DMS79 (cell line): ENCODE measurements at places on chromosomes 4 and X.

- DNase-seq: no peak
Observed at GRCh38 chrX:101530944-101531343, 19.4 kb upstream of the ARMCX1 start.

DNA sequence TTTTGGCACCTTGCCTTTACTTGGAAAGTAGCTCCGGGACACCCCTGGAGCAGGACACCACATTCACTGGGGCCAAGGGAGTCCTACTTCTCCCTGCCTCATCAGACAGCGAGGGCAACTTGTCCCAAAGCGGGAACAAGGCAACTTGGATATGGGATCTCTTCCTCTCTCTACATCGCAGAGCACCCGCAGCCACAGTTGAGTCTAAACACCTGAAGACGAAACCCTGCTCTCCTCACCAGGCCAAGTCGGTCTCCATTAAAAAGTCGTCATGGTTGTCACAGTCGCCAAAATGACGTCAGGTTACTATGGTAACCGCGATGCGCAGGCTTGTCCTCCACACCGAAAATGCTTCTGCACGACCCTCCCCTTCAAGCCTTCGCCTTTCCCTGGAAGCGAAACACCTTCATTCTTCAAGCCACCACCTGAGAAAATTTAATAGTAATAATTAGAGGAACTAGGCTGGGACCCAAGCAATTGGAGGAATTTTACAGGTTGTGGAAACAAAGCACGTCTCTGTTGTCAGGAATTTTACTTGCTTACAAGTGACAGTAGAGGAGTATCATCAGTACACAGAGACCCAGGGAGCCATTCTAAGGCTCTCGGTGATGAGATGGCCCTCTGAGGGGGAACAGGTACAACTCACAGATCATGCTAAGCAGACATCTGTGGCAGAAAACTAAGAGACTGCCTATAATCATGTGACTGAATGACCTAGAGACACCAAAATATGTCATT is 30.5 kb upstream of the TCEAL4 start:
- DNase-seq: no peak

DNA sequence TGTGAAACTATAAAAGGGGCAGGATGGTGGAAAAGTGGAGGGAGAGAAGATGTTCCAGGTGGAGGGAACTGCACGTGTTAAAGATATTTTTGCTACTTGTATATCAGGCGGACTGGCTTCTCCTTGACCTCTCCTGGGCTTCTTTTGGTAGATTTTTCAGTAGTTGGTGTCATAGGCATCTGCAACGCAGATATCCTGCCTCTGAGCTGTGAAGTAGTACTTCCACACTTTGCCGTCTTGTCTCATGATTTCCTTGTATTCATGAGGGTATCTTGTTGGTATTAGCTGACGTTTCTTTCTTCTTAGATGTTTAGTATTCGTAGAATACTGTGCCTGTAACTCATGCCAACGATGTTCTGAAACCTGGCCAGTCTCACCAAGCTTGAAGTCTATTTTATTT is 81.0 kb downstream of the WWC2 start:
- no peak for DNase-seq

- no peak for DNase-seq
Observed at GRCh38 chr4:28948501-28948900, 1771.7 kb upstream of the PCDH7 start.

DNA sequence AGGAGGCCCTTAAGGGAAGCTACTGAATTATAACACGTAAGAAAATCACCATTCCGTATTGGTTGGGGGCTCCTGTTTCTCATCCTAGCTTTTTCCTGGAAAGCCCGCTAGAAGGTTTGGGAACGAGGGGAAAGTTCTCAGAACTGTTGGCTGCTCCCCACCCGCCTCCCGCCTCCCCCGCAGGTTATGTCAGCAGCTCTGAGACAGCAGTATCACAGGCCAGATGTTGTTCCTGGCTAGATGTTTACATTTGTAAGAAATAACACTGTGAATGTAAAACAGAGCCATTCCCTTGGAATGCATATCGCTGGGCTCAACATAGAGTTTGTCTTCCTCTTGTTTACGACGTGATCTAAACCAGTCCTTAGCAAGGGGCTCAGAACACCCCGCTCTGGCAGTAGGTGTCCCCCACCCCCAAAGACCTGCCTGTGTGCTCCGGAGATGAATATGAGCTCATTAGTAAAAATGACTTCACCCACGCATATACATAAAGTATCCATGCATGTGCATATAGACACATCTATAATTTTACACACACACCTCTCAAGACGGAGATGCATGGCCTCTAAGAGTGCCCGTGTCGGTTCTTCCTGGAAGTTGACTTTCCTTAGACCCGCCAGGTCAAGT is 6.9 kb upstream of the MSANTD1 start:
- no peak for DNase-seq

GRCh38 chr4:158162631-158163030 is 10.2 kb downstream of the GASK1B start:
- DNase-seq: no peak

DNA sequence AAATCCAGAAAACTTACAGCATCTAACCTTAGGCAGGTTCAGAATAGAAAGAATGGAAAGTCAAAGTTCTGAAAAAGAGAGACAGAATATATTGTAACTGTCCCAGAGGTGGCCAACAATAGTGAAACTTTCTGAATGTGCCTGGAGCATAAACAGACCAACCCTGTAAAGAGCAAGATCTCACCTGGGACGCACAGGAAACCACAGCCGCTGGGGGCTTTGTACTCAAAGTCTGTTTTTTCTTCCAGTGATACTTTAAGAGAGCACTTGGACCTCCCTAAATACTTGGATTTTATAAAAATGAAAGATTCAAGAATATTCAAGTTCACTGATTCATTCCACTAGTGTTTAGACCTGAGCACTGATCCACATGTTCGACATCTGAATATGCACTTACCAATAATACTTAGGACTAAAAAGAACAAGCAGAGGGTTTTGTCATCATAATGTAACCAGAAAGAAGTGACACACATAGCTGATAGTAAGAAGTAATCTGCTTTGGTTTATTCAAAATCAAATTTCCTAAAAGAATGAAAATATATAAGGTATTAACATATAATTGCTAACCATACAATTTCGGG is 35.3 kb downstream of the ARAP2 start:
- DNase-seq: no peak

DNA sequence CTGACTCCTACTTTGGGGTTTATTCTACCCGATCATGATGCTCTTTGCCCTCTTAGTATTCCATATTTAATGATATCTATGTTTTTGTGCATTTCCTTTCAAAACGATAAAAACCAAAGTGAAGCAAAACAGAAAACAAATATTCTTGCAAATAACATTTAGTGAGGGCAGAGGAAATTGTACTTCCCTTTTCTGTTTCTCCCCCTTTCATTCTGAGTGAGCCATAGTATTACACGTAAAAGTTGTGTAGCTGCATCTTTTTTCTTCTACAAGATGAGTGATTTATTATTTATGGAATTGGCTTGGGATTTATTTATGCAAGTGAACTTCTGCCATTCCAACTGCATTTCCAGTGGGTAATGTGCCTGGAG is 109.9 kb downstream of the AFF2 start:
- no peak for DNase-seq

GRCh38 chr4:6389142-6389825 is 83.1 kb downstream of the PPP2R2C start:
- no peak for DNase-seq

DNA sequence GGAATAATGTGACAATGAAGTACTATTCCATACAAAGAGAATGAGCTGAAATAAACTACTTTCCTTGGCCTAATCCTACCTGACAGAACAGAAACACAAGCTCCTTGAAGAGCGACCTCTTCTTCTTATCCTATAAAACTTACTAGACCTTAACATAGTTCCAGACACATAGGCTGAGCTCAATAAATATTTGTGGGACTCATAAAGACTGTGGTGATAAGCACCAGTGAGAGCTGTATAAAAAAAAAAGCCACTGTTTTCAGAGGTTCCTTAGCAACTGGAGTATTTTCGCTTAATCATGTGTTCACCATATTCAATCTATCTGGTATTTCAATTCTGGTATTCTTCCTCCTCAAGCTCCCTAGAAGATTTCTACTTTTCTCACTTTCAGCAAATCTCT is 1129.6 kb downstream of the STPG2 start:
- DNase-seq: no peak

DNA sequence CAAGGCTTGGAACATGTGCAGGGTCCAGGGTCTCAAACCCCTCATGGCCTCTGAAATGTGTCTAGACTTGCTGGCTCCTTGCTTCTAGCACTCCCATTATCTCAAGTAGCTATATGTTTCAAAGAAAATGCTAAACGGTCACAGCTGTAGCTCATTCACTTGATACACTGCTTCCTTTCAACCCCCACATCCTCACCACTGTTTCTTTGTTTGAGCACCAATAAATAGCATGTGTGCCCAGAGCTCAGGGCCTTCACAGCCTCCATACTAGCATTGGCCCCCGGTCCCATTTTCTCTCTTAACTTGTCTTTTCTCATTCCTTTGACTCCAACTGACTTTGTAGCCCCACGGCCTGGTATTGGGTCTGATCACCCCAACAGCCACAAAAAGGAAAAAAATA is 801.8 kb downstream of the STIM2 start:
- DNase-seq: no peak

DNA sequence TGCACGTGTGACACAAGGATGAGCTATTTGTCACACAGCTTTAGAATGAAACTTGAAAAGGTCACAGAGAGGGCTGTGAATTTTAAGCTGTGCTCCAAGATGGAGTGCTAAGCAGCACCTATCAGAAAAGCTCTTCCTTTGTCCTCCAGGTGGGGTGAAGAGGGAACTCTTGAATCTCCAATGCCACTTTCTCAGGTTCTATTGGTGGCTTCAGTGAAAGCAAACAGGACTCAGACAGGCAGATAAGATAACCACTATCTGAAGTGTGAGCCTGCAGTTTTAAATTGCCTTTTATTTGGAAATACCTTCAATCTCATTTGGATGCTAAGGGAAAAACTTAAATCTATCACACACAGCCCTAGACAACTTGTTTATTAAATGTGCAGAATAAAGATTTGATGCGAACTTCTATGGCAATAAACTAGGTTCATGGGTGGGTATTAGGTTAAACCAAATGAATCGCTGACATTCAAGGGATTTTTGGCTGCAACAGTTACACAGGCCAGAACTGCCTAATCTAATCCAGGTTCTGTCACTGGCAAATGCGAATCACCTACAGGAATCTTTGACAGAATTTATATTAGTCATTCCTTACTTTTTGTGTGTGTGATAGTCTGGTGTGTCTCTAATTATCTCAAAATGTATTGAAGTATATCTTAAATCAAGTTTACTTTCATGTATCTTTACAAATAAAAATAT is 13.6 kb upstream of the PDGFRA start:
- DNase-seq: no peak

DNA sequence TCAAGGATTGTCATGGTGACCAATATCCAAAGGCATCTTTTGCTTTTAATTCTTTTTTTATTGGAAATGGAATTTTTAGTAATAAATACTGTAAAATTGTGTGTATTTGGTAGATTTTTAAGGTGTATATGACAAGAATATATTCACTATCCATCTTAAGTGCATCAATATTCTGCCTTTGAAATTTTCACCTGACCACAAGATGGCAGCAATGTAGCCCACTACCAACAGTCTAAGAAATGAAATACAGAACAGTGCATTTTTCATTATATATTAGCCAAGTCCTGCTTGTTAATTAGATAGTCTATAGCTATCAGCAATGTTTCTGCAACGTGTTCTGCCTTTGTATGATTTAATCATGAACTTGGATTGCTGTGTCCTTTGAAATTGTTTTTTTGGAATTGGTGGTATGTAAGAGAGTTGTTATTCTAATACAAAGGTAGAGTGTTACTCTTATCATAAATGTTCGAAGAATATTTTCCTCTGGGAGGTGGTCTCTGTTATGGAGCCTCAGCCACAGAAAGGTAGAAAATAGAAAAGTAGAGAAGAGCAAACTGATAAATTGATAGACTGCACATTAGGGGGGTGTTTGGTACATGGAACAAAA is 38.2 kb downstream of the HPGDS start:
- DNase-seq: peak; percentile 1

DNA sequence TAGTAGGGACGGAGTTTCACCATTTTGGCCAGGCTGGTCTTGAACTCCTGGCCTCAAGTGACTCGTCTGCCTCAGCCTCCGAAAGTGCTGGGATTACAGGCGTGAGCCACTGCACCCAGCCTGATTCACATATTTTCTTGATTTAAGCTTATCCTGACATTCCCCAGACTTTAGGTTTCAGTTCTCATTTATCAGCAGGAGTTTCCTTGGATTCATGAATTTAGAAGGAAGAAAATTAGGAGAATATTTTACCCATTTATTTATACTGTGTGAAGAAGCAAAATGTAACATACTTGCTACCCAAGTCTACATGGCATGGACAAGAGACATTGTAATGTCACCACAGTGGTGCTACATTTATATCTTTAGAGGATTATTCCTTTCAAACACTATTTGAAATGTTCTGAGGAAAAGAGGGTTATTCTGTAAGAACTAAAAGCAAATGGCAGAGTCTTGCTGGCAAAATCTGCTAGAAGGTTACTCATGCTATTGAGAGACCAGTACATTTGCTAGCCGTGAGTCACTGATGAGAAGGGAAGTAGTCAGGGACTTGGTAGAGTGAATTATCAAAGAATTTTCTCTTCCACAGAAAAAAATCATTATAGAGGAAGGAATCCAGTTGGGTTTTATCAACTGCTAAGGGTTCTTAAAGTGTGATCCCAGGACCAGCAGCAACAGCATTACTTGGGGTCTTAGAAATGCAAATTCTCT is 26.1 kb upstream of the CFAP299 start:
- no peak for DNase-seq

DNA sequence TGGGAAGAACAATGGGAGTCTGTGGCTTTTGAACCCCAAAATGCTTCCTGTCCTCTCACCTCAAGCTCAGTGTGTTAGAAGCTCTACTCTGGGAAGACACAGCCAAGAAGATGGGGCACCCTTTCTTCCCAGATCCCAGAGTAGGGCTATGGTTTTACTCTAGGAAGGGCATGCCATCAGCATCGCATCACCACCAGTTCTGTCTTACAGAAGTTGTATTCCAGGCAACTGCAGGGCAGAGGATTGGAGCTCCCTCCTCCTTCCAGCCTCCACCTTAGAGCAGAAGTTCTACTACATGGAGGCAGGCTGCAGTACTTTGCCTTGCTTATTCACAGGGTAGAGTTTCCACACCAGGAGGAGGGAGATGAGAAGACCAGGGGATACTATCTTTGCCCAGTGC is 18.1 kb upstream of the ZFX start:
- DNase-seq: no peak

- no peak for DNase-seq
Observed at GRCh38 chr4:147509386-147509785, 28.5 kb downstream of the EDNRA start.
